ENCODE measurements at places on chromosomes 12 and 14.

DNA sequence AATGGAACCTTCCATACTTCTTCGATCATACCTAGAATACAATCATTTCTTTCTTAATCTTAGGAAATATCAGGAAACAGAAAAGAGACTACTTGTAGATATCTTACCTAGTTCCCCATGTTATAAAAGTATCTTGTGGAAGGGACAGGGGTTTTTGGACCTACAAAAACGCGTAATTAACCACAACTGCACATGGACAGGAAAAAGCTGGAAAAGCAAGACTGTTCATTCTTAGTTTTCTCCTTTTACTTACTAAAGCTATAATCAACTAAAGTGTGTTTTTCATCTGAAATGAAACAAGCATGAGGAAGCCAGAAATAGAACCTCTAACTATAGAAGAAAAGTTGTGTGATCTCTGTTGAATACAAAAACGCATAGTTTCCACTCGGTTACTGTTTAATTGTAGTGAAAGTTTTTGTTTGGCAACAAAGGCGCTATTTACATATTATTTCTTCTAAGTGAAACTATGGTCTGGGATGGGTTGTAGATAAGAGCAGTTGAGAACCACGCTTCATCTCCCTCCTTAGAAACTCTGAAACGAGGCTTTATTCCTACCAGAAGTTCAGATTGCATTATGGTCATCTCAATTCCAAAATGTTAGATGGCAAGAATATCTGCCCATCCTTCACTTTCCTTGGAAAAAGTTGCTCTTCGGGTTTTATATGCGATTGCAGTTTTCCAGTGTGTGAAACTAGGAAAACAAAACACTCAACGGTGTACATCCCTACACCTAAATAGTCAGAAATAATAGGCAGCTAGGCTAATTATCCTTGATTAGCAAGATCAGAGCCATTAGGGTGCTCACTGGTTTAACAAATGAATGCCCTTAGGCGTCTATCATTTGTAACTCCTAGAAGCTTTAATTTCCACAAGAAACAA, 1.1 kb downstream of the BCAT1 start:
- no peak for DNase-seq

DNA sequence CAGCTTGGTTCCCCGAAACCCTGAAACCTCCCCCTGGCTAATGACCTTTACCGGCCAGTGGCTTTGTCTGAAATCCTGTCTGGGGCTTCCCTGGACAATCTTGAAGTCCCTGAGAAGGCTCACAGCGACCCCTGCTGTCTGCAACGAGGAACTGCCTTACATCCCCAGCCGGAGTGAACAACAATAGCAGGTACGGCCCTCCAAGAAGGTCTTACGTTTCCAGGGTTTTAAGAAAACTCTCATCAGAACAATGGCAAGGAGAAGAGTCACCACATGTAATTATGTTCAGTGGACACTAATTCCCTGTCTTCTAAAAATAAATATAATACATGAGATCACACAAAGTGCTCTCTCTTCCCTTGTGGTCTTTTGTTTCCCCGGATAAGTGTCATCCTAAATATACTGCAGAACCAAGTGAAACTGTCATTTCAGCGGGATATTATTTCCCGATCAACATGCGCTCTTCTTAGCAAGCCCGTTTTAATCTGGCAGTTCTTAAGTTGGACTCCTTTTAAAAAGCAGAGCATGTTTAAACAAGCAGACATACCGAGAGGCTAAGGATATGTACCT, 53.3 kb downstream of the RBM19 start:
- peak; percentile 2 for DNase-seq

DNA sequence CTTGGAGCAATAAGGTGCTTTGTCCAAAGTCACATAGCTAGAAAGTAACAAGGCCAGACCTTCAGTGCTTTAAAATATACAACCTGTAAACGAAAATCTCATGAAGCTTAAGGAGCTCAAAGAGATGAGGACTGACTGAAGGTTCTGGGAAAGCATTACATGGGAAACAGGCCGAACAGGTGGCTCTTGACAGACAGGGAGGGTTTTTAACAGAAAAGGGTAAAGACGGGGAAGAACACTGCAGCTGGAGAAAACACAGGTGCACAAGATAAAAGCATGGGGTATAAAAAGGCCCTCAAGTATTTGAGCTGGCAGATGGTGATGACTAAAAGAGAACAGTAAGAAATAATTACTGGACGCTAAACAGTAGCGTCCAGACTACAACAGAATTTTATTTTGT, 257.2 kb downstream of the NELL2 start:
- no peak for DNase-seq

GRCh38 chr12:113889891-113890581, 76.1 kb downstream of the RBM19 start:
- DNase-seq = no peak

- DNase-seq = peak; percentile 30
Measured at GRCh38 chr12:122031342-122032216, 9.9 kb downstream of the BCL7A start.

GRCh38 chr12:95073698-95074520, 491 bp upstream of the NR2C1 start:
- DNase-seq = no peak

DNA sequence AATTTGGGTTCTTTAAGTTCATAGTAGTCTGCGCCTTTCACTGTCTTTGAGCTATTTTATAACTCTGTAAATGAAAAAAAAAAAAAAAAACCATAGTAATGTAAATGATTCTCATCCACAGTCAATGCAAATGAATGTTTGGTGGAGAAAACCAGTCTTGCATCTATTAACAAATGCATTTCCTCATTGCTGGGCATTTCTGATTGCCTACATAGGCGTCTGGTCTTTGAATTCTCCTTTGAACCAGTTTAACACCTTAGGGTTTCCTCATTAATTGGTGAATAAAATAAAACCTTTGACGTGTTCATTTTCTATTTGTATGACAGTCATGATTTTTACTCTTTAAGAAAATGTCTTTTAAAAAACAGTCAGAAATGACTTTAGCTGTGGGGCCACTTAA, 114.8 kb downstream of the C12orf75 start:
- DNase-seq = no peak

DNA sequence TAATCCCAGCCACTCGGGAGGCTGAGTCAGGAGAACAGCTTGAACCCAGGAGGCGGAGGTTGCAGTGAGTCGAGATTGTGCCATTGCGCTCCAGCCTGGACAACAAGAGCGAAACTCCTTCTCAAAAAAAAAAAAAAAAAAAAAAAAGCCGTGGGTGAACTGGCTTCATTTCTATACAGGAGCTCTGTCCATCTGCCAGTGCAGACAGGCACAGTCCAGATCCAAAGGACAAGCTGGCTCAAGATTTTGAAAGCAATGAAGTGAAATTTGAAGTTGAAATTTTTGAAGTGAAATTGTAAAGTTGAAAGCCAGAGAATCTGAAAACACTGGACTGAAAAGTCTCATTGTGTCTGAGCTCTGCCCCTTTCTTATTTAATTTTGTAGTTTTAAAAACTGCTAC, 134.7 kb downstream of the CALM1 start:
- no peak for DNase-seq

- no peak for DNase-seq
Measured at GRCh38 chr12:58884916-58885315, 35.4 kb downstream of the LRIG3 start.

- no peak for DNase-seq
Measured at GRCh38 chr12:7959278-7959677, 23.3 kb upstream of the SLC2A3 start.

DNA sequence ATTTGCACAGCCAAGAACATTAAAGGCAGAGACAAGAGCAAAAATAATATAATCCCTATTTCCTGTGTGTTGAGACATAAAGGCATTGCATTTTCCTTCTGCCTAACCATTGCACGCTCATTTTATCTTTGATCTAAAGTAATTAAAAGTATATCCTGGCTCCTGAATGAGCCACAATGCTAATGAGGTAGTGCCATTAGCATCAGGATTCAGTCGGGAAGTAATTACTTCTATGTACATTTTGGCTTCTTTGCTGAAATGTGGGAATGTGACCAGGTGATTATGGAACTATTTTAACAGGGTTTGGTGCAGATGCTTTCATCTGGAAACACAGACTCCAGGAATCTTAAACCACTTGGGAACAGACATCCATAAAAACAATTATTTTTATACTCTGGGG, 77.4 kb downstream of the TMTC1 start:
- no peak for DNase-seq

DNA sequence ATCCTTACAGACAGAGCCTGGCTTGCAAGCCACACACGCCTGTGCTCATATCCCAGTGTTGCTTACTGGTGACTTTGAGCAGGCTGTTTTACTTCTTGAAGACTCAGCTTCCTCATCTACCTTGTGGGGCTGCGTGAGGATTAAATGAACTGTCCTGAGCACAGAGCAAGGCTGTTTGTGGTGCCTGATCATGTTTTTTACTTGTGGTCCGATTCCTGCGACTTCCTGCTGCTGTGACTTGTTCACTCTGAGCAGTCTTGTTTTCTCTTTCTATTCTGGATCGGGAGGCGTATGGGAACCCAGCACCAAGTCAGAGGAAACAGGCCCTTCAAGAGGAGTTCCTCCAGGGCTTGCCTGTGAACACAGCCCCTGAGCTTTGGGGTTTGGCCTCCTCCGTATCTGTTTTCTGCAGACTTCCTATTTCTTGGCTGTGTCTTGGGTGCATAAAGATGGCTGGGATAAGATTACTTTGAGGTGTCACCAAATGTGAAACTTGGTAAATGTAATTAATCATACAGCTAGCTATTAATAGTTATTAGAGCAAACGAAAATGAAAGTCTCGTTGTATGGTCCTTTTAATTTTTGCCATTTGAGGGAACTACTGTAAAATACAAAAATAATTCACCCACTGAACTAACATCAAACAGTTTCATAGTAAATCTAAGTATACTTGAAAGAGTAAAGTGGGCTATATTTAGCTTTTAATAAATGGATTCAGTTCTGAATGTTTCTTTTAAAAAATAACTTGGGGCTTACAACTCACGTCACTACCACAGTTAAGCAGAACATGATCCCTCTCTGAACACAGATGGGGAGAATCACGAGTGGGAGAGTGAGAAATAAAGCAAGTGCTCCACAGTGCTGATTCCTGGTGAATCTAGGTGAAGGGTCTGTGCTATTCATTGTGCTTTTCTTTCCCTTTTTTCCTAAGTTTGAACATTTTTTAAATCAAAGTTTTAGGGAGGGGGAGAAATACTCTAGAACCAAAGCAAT, 251.5 kb downstream of the FOXN3 start:
- no peak for DNase-seq

- DNase-seq = peak; percentile 23
Measured at GRCh38 chr12:8890313-8891085, 23.8 kb upstream of the PHC1 start.

GRCh38 chr12:114729731-114730130, 45.8 kb upstream of the TBX3 start:
- no peak for DNase-seq

DNA sequence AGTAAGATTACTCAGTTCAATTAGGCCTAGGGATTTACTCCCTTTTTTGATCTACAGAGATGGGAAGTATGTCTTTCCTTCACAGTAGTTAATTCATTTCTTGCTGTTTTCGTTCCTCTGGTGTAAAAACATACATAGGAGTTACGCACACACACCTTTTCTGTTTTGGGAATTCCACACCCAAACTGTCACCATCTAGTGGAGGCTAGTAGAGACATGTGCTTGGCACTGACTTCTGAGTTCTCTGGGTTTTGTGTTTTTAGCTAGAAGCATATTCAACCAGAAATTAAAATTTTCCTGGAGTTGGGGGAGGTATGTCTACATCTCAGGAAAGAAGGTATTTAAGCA, 1.4 kb downstream of the SUSD6 start:
- no peak for DNase-seq

DNA sequence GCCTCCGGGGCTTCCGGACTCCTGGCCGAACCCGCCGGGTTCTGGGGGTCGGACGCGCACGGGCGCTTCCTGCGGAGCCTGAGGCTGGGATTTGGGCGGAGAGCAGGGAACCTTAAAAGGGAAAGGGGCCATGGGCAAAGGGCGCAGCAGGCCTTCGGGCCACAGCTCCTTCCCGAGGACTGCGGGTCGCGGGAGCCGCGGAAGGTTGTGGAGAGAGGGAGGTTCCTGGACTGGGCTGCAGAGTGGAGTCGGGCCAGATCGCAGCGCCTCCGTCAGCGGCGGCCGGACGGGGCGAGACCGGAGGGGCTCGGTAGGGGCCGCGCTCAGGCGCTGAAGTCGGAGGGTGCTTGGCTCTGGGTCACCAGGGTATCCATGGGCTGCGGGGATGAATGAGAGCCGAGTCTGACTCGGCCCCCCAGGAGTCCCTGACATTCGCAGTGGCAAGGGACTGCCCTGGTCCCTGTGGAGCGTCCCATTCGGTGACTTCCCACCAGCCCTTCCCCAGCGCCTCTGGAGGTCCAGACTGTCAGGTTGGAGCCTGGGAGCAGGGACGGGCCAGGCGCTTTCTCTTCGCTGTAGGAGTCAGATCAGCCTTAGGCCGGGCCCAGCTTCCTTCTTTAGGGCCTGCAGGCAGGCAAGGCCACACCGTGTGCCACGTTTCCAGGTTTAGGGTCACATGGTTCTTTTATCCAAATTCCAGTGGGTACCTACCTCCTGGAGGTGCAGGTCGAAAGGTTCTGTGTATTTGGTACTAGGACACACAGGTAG, 938 bp upstream of the SLC25A29 start:
- no peak for DNase-seq

- DNase-seq = no peak
Measured at GRCh38 chr12:41697161-41697560, 447.5 kb downstream of the GXYLT1 start.

- DNase-seq = no peak
Measured at GRCh38 chr12:122523846-122524718, 2.7 kb downstream of the RSRC2 start.

DNA sequence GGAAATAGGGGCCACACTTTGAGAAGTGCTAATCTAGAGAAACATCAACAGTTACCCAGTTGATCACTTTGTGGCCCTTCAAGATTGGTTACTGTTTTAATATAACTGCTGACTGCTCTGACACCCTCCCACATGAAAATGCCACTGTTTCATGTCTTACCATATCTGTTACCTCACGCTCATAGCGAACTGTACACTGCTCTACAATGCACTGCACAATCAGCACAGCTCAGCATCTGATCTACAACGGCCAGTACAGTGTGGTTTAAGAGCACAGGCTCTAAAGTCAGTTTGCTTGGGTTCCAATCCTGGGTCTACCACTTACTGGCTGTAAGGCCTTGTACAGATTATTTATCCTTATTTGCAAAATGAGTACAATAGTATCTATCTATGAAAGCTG, 39.1 kb downstream of the SPPL3 start:
- DNase-seq = no peak

DNA sequence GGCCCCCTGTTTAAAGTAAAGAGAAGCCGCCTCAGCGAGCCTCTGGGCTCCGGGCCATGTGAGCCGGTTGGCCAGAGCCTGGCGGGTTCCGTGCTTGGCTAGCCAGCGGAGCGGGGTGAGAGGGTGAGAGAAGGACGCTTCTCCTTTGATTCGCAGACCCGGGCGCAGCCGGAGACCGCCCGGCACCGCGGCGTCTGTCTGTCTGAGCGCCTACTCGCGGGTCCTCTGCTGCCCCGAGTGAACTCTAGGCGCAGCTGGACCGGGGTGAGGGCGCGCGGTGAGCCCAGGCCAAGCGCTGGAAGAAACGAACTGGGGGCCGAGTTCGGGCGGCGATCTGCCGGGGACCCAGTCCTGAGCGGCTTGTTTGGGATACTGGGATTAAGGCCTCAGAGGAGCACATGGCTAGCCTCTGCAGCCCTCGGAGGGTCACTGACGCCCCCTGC, 41.4 kb upstream of the TBX5 start:
- DNase-seq = no peak
